ENCODE measurements at places on chromosomes 16 and 17.

GRCh38 chr17:62162898-62163297, 97.8 kb upstream of the MED13 start:
- DNase-seq: no peak

DNA sequence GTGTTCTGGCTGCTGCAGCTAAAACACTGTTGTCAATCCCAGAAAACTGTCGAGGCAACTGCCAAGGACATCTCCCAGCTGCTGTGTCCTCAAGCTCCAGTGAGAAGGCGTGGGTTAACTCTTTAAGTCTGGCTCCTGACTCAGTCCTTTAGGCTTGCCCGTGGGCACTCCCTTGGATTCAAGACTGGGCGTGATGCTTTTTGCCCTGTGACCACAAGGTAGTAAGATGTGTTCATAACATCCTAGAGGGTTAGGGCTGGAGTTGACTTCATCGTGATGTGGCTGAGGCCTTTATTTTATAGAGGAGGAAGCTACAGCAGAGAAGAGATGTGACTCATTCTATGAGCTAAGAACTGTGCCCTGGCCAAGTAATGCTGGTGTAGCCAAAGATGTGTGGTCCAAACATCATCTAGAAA, 50.9 kb upstream of the TEKT3 start:
- DNase-seq: no peak

DNA sequence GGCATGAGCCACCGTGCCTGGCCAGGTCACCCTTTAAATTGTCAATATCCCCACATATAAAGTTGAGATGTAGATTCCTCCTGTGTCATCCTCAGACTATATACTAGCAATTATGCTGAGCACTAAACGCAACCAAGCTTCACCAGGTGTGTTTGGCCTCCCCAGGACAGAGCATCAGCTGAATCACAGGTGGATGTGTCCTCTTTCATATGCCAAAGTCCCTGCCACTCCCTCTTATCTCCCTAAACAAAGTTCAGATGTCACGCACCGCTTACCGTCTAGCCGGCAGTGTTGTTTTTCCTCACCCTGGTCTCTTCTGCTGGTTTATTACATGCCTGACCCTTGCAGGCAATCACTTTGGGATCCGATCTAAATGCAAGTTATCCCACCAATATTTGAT, 43.8 kb upstream of the ARHGAP44 start:
- no peak for DNase-seq

DNA sequence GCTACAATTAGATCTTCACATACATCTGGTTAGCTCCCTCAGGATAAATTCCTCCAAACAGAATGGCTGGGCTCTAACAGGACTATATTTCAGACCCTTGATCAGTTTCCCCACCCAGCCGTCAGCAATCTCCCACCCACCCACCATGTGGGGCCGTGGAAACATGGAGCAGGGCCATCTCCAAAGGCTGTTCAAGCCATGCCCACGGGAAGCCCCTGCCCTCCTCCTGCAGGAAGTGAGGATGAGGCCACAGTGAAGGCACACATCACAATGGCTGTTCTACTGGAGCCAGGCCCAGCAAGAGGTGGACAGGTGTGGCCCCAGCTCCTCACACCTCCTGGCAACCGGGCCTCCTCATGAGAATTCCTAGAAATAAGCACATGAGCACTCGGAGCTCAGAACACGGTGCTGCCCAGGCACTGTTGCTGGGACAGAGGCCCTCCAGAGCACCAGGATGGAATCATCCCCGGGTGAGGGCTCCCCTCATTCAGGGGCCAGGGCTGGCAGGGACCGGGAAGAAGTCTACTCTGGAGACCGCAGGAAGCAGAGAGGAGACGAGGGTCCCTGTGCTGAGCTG, at the start of gene LITAFD:
TSS of gene LITAFD (plus strand) at position 311 of the 577 bp plus-strand sequence. CDS start 2,005 bp downstream, outside the sequence.
- DNase-seq: no peak

GRCh38 chr17:34226011-34226743, 28.9 kb upstream of the CCL2 start:
- no peak for DNase-seq

DNA sequence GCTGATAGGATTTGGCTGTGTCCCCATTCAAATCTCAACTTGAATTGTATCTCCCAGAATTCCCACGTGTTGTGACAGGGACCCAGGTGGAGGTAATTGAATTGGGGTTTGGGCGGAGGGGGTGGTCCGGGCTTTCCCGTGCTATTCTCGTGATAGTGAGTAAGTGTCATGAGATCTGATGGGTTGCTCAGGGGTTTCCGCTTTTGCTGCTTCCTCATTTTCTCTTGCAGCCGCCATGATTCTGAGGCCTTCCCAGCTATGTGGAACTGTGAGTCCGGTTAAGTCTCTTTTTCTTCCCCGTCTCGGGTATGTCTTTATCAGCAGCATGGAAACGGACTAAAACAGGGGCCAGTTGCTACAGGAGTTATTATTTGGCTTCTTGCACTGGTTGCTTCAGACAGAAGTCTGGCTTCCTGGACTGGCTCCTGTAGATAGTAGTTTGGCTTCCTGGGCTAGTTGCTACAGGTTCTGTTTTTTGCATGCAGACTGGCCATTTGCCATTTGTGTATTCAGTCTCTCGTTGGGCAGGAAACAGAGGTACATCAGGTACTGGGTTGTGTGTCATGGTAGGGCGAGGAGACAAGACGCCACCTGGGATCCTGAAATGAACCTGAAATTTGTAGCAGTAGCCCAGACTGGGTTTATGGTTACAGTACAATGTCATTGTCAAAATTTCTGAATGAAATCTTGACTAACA, 32.6 kb downstream of the CNTNAP4 start:
- no peak for DNase-seq

DNA sequence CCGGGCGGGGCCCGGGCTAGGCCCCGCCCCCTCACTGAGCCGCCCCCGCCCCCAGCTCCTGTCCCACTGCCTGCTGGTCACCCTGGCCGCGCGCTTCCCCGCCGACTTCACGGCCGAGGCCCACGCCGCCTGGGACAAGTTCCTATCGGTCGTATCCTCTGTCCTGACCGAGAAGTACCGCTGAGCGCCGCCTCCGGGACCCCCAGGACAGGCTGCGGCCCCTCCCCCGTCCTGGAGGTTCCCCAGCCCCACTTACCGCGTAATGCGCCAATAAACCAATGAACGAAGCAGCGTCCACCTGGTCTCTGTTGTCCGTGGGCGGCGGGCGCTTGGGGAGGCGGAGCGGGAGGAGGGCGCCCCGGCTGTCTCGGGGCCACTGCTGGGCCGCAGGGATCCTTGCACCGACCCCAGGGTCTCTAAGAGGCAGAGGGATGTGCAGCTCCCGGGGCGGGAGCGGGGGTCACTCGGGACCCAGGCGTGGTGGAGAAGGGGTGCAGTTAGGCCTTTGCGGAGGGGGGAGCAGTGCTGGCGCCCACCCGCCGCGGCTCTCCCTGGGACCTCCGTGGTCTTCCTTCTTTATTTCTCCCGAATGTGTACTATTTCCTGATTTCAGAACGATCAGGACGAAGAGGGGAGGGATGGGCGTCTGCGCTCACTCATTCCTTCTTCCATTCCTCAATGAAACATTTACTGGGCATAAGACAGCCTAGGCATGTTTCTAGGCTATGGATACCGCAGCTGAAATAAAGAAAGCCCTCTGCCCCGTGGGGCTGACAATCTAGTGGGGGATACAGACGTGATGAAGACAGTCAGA, 2.0 kb downstream of the HBZ start:
- no peak for DNase-seq

GRCh38 chr16:54193013-54193664, 93.4 kb downstream of the IRX3 start:
- DNase-seq: no peak

DNA sequence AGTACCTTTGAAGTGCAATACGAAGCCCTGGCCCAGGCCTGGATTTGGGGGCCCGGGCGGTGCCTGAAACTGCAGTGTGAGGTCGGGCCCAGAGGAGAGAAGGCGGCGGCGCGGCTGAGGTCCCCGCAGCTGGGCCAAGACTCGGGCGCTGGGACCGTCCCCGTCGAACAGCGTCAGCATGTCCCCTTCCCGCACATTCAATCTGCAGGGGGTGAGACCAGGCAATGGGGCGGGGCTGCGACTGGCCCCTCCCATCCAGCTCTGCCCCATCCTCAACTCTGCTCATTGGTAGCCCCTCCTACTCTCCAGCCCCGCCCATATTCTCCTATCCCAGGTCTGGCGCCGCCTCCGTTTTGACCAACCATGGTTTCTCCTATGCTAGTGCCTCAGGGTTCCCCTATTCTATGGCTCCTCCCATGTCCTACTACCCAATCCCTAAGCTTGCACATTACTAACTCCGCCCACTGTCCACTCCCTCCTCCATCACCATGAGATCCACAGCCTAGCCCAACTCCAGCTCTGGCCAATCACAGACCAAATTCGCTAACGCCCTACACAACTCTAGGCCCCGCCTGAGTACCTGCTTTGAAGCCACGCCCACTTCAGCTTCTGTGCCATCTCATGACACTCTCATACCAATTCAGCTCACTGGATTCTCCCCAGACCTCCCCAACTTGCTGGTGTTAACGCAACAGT, 14.4 kb upstream of the CDIPT start:
- peak; percentile 21 for DNase-seq

DNA sequence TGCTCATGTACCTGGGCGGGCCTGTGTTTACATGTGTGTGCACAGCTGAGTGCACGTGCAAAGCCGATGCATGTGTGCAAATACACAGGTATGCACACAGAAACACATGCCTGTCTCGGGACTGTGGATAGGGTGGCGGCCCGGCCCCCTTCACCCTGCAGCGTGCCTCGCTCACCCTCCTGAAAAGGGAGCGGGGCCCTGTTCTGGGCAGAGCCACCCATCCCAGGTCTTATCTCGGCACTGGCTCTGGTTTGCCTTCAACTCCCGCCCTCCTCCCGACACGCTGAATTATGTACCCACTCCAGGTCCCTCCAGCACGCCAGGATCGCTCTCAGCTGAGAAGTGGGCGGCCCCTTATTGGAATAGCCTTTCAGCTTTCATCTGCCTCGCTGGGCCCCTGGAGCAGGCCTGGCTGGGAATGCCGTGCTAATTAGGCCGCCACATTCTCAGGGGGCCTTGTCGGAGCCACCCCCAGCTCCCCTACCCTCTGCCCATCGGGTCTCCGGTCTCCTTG, 77.8 kb downstream of the RTN4RL1 start:
- DNase-seq: no peak

GRCh38 chr17:68771867-68772515, 170.8 kb upstream of the FAM20A start:
- DNase-seq: no peak

GRCh38 chr17:50632637-50633036, 2.0 kb upstream of the ABCC3 start:
- DNase-seq: no peak

DNA sequence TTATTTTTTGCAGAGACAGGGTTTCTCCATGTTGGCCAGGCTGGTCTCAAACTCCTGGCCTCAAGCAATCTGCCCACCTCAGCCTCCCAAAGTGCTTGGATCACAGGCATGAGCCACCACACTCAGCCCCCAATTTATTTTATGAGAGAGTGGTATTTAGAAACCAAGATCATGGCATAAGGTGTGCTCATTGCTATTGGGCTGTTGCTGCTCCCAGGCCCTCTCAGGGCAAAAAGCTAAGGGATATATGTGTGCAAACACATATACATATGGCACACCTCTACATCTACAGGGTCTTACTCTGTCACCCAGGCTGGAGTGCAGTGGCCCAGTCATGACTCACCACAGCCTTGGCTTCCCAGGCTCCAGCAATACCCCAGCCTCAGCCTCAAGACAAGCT, 15.0 kb upstream of the CMTM4 start:
- no peak for DNase-seq

- no peak for DNase-seq
Observed at GRCh38 chr17:80058311-80058955, 22.0 kb downstream of the CCDC40 start.

- DNase-seq: no peak
Observed at GRCh38 chr17:34639706-34640425, 60.5 kb downstream of the TMEM132E start.

- DNase-seq: no peak
Observed at GRCh38 chr17:1709971-1710806, at the start of gene TLCD2. Gene TLCD2 (minus strand): TSS chr17:1710377. CDS start chr17:1710242, 135 bp downstream.

- peak; percentile 43 for DNase-seq
Observed at GRCh38 chr16:8660841-8661301, 13.5 kb upstream of the ABAT start.

DNA sequence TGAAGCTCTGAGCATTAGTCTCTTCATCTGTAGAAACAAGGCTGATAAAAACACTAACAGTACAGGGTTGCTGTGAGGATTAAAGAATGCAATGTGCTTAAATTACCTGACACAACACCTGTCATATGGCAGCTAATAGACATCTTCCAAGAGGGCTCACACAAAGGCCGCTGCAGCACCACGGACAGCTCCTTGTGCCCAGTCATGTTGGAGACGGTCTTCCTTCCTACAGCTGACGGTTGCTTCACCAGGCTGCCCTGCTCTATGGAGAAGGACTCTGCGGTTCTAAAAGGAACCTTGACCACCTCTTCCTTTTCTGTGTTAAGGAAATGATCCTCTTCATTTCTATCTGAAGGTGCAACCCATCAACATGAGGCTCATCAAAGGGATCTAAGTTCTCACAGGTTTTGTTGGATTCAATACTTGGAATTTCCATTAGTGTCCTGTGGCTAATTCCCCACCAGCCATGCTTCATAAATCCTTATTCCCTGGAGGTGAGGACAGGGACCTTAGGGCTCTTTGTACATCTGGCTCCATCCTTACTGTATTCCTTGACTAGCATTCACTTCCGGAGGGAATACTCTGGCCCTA, 138.9 kb upstream of the CES5A start:
- DNase-seq: peak; percentile 3
